Cardiac fibroblast (primary cell): ENCODE measurements at places on chromosomes 4 and X.

DNA sequence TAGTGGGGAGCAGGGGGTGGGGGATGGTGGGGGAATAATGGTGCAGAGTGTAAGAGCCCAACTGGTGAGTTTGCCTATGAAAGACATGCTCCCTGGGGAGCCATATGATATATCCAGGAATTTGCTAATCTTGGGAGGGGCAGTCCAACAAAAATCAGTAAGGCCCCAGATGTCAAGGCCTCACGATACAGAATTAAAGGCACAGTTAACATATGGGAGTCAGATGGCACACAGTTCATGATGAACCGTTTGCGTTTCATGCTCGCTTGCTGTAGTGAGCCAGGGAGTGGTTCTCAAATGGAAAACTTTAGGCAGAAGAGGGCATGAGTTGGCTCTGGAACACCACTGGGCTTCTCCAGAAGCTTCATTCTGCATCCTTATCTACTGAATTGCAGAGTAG is 33.9 kb upstream of the VCX2 start:
- no peak for DNase-seq

- no peak for DNase-seq
Measured at GRCh38 chr4:87171944-87172343, 48.5 kb downstream of the KLHL8 start.

GRCh38 chr4:47312170-47312569 is 151.3 kb downstream of the COMMD8 start:
- no peak for DNase-seq

- no peak for DNase-seq
Measured at GRCh38 chr4:169416997-169417396, 146.2 kb upstream of the SH3RF1 start.

- no peak for DNase-seq
Measured at GRCh38 chr4:120672558-120673147, 249.9 kb downstream of the PRDM5 start.

- DNase-seq, result peak; percentile 36
Measured at GRCh38 chr4:110487873-110488272, 11.9 kb downstream of the ENPEP start.
